ENCODE measurements at places on chromosomes 16 and 17.
A peak's percentile ranks its signal among the peaks of the same experiment; 100 is the strongest.

- no peaks in the 10 kb centered on the region for H3K27me3 ChIP-seq
- H3K36me3 ChIP-seq = peaks cover 3% of the 10 kb centered on the region
- no peak overlapping the region for H3K4me3 ChIP-seq
- DNase-seq = peak; percentile 34
Observed at GRCh38 chr17:58577696-58578095, 63.3 kb upstream of the MTMR4 start.

- no peak overlapping the region for H3K27ac ChIP-seq
- no peak overlapping the region for H3K4me3 ChIP-seq
- DNase-seq = no peak
- no peaks in the 10 kb centered on the region for H3K27me3 ChIP-seq
- H3K36me3 ChIP-seq = no peaks in the 10 kb centered on the region
Observed at GRCh38 chr16:71185347-71185746, 45.2 kb downstream of the HYDIN start.

- peaks cover 30% of the 10 kb centered on the region for H3K4me1 ChIP-seq
- DNase-seq = no peak
- H3K4me3 ChIP-seq = peak overlapping the region; percentile 57
Observed at GRCh38 chr17:59785091-59785799, 77.8 kb downstream of the VMP1 start.

DNA sequence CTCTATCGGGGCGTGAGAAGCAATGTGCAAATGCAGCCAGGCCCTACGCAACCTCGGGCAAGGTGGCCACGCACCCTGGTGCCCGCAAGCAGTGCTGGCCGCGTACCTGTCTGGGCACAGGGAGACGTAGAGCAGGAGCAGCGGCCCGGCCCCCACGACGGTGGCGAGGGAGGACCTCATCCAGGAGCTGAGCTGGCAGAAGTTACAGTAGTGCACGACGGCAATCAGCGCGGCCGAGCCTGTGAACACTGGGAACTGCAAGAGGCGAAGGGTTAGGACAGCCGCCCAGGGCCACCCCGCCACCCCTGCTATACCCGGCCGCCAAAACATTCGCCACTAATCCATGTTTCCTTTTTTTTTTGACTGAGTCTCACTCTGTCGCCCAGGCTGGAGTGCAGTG lies 96.9 kb upstream of the CREBBP start:
- no peak overlapping the region for H3K4me3 ChIP-seq
- DNase-seq = no peak
- no peaks in the 10 kb centered on the region for H3K4me1 ChIP-seq
- no peak overlapping the region for H3K27ac ChIP-seq
- H3K27me3 ChIP-seq = no peaks in the 10 kb centered on the region
- peaks cover 31% of the 10 kb centered on the region for H3K36me3 ChIP-seq

Data from effector memory CD8-positive, alpha-beta T cell (primary cell).